ENCODE measurements at places on chromosomes 2 and 18.

GRCh38 chr18:67509741-67510391 is 6.7 kb downstream of the DSEL start:
- DNase-seq: no peak

- DNase-seq: no peak
These were observed 260.8 kb downstream of the TGIF1 start for GRCh38 chr18:3710712-3711301.

GRCh38 chr18:10141559-10141958 is 227.7 kb downstream of the VAPA start:
- no peak for DNase-seq

- DNase-seq: no peak
These were observed 140.4 kb downstream of the RBMS1 start for GRCh38 chr2:160353166-160353565.

DNA sequence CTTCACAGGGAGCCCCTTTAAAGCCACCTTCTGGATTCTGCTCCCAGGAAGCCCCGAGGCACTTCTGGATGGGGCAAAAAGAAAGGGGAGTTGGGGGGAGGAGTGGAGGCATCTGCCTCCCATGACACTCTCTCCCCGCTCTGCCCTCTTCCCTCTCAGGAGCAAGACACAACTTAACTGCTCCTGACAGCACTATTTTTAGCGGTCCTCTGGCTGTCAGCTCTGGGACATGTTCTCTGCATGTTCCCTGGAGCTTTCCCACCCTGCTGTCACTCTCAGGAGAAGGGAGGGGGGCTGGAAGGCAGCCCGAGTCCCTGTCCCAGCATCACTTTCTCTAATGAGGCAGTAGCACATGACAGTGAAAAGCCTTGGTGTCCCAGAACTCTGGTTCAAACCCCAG is 32.3 kb downstream of the PLB1 start:
- DNase-seq: peak; percentile 35

GRCh38 chr18:76953156-76953555 is 130.8 kb downstream of the ZNF236 start:
- peak; percentile 57 for DNase-seq

DNA sequence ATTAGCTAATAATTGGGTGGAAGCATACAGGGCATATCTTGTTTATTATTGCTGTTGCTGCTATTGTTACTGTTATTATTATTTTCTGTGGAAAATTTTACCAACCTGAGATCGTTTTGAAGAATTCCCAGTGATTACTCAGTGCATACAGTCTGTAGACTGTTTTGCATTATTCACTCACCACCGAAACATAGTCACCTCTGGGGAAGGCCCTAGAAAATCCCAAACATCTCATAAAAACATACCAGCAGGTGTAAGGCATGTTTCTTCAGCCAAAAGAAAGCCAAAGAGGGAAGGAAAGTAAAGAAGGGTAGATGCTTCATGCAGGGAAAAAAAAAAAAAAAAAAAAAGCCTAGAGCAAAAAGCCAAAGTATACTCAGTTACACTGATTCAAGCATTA is 647.7 kb downstream of the BCL11A start:
- DNase-seq: no peak

DNA sequence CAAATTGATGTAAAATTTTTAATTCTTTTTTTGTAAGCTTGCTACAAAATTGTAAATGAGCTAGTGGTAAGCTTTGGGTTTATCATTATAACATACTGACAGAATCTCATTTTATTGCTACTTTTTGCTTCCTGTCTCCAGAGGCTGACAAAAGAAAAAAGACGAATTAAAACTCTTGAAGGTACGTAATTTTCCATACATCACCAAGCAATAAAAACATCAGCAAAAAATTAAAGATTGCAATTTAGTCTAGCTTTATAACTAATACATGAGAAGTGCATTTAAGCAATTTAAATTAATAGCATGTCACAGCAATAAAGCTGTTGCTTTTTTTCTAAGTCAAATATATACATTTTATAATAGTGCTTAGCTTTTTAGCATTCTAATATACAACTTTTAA is 94.6 kb upstream of the SNTG2 start:
- no peak for DNase-seq

GRCh38 chr18:41906528-41907146 is 48.4 kb upstream of the PIK3C3 start:
- peak; percentile 82 for DNase-seq

DNA sequence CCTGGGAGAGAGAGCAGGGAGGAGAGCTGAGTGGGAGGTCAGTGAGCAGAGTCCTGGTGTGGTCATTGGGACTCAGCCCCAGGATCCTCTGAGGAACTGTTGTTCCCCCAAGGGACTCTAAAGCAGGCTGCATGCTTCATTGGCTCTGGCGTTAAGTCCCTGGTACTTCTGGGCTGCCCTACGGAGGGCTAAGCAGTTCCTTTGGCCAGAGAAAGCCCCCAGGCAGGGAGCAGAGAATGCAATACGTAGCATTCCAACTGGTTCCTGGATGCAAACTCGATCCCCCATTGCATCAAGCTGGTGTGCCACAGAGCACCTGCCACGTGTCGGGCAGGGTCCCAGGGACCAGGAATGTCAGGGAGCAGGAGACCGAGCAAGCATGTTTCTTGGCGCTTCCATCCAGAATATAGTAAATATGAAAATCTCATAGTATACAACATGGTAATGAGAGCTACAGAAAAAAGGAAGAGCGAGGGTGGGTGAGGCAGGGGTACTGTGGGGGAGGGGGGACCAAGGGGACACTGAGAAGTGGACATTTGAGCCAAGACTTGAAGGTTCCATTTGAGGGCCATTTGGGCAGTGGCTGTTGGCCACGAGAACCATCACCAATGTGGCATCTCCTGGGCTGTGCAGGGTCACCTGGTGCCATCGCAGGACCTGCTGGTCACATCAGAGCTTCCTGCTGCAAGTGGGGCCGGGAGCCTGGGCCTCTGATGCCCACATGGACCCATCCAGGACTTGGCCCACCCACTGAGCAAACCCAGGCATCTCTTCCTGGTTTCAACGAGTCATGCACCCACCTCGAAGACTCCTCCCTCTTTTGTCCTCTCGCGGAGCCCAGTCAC is 160.4 kb downstream of the ASB1 start:
- DNase-seq: no peak

DNA sequence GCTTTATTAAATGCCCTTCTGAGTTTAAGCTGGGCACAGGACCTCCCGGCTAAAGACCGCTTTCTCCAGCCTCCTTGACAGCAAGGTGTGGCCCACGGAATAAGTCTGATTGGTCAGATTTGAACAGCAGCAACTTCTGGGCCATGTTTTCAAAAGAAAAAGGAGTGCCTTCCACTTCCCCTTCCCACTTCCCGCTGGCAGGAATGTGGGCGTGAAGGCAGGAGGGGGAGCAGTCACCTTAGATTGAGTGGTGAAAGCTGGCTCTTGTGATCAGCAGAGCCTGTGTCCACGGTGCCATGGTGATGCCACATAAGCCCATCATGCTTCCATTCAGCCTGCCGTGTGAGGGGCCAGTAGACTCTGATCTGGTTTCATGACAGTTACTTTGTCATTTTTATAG is 136.6 kb upstream of the GLI2 start:
- no peak for DNase-seq

- DNase-seq: no peak
These were observed 92.5 kb downstream of the KCNF1 start for GRCh38 chr2:11004199-11004598.

GRCh38 chr2:168458139-168458538 is 2.1 kb downstream of the CERS6 start:
- peak; percentile 37 for DNase-seq

DNA sequence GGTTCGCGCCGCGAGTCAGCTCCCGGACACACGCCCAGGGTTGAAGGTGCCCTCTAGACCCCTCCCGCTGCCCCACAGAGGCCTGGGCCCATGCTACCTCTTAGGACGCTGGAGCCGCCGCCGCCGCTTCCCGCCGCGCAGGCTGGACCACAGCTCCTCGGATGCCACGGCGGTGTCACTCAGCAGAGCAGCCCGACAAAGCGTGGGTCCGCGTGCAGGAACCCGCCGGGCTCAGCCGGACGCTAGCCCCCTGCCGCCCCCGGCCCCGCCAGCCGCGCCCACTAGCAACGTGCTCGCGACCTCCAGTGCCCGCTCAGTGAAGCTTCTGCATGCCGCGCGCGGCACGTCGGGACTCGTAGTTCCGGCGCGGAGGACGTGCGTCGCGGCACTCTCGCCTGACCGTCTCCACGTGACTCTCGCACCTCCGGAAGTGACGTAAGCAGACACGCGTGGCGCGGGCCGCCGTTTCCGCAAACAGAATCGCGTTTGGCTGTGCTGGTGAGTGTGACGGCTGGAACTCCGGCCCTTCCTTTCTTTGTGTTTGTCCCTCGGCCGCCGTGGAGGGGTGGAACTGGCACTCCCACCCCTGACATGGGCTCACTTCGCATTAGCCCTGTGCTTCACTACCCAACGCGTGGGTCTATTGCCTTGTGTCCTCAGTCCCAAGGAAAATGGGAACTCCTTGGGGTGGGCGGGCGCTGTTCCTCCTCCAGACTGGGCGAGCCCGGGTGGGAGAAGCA is at the start of the genes FAM210A and RNMT:
Gene FAM210A (minus strand): TSS at position 327 of the 740 bp plus-strand sequence. CDS start 44,481 bp downstream, outside the sequence.
Gene RNMT (plus strand): TSS at position 442 of the 740 bp plus-strand sequence. CDS start 4,845 bp downstream, outside the sequence.
- DNase-seq: peak; percentile 99

DNA sequence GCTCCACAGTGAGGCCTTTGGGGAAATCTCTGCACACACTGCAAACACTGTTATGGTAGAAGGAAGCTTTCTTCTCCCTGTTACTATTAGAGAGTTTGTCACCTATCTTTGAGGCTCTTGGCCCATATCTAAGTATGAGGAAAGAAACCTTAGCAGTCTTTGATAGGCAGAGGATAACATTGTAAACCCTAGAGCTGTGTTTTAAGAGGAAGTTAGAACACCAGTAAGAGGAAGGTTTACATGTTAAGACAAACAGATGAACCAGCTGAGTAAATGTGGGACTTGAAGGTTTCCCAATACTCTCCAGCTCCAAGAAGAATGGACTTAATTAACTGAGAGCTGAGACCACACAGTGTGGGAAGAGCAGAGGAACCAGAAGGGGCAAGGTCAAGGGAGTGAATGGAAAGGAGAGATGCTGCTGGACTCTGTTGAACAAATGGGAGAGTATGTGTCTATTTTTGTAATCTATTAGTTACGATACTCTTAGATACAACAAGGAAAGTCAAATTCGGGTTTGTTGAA is 257.0 kb downstream of the DPP10 start:
- DNase-seq: no peak

- DNase-seq: peak; percentile 77
These were observed 6.3 kb downstream of the SNORC start for GRCh38 chr2:232876161-232876977.

GRCh38 chr18:14908541-14908940 is 160.6 kb downstream of the ANKRD30B start:
- no peak for DNase-seq

- DNase-seq: no peak
These were observed 25.5 kb upstream of the GNAL start for GRCh38 chr18:11663439-11664029.

DNA sequence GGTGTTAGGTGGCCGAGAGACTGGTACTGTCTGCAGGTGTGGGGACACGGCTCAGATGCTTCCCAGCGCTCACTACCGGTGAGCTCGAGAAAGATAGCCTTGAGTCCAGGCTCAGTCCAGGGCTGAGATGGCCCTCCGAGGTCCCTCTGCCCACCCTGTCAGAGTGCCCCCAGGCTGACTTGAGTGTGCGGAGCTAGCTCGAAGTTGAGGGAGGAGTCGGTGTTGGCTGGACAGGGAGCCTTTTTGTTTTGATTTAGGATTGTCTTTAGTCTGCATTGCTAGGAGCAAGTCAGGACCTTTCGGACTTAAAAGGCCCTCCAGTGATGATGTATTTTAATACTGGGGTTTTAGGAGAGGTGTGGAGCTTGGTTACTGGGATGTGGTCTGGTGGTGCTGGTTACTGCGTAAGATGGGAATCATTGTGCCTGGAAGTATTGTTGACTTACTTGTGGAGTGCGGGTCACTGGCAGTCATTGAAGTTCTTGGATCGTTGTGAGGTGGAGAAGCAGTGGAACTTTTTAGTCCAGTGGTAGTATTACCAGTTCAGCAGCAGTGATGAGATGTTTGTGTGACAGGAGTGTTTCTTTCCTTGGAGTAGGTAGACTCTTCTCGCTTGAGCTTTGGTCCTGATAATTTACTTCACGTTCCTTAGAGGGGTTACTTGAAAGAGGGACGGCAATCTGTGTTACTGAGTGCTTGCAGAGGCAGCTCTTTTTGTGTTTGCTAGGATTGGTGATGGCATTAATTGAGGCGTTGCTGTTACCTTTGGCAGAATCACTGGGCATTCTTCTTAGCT is 633 bp downstream of the KIAA1328 start:
- DNase-seq: peak; percentile 22

Data from brain (organoid and tissue), 16 donors.